CD4-positive, alpha-beta T cell treated with Interleukin-17A for 1 hour (primary cell): ENCODE measurements at places on chromosomes 1 and 21.

DNA sequence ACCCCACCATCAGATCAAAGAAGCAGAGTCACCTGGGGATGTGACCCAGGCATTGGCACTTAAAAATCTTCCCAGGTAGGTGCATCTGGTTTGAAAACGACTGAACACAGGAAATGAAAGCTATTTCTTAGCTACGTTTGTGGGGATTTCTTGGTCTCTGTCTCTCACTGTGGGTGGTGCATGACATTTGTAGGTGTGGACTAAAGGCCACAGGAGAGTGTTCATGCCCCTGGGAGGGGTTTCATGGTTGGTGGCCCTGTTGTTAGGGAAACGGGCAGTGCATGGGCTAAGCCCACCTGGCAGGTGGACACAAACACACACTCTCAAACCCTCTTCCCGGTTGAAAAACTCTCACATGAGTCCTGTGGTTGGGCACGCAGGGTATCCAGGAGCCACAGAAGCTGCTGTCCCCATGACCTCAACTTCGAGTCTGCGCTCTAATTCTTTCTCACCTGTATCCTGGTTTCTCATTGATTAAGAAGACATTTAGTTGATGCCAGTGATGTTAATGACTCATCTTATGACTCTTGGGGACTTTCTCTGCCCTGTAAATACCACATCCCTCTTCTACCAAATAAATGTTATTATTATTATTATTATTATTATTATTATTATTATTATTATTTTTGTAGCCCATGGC is 119.4 kb downstream of the MRPS6 start:
- peak; percentile 22 for DNase-seq

DNA sequence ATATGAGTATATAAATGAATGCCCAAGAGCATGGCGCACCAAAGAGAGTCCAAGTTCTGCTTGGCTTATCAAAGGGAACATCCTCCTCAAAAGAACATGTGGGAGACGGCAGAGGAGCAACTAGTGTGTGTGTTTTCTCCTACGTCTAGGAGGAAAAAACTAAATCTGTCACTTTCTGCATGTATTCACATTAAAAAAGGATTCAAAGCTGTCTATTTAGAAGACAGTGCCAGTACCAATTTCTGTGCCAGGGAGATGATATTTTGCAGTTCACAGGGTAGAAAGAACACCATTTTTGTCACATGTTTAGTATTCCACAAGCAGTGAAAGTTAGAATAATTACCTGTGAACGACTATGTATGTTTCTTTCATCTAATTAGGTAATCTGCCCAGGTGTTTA is 42.5 kb upstream of the IFNAR2 start:
- no peak for DNase-seq

- peak; percentile 98 for DNase-seq
Measured at GRCh38 chr1:27489973-27490741, at the start of gene WASF2. WASF2 (minus strand) TSS chr1:27490167; CDS start chr1:27428890, 61,277 bp downstream.

DNA sequence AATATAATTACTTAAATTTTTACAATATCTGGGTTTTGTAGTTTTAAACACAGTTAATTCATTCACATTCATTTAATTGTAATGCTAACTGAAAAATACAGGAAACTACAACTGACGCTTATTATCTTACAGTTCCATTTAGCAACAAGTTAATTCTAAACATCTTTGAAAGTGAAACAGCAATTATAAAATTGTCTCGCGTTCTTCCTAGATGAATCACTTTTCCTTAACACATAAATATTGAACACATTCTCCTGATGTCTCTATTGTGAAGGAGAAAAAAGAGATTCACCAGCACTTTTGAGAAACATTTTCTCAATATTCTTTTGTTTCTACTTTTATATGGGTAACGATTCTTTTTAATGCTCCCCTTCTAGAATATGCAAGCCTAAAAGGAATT is 6.4 kb downstream of the PTGFR start:
- no peak for DNase-seq
